ENCODE measurements at places on chromosomes 7 and 10.

- H3K36me3 ChIP-seq, result no peaks in the 10 kb centered on the region
- no peaks in the 10 kb centered on the region for H3K4me1 ChIP-seq
- H3K27ac ChIP-seq, result no peak overlapping the region
- no peak overlapping the region for H3K4me3 ChIP-seq
Observed at GRCh38 chr7:120989257-120990220, 1.0 kb downstream of the CPED1 start.

- no peak overlapping the region for H3K4me3 ChIP-seq
- no peaks in the 10 kb centered on the region for H3K4me1 ChIP-seq
- H3K27ac ChIP-seq, result no peak overlapping the region
- no peak for DNase-seq
- H3K27me3 ChIP-seq, result no peaks in the 10 kb centered on the region
- peaks cover 8% of the 10 kb centered on the region for H3K36me3 ChIP-seq
Observed at GRCh38 chr7:2072042-2072441, 160.7 kb downstream of the MAD1L1 start.

GRCh38 chr7:156496363-156496769 is 144.2 kb upstream of the RNF32 start:
- no peaks in the 10 kb centered on the region for H3K4me1 ChIP-seq
- no peak overlapping the region for H3K4me3 ChIP-seq
- no peak for DNase-seq
- H3K36me3 ChIP-seq, result no peaks in the 10 kb centered on the region

- H3K27me3 ChIP-seq, result no peaks in the 10 kb centered on the region
- H3K4me3 ChIP-seq, result no peak overlapping the region
Observed at GRCh38 chr7:108193594-108194498, 63.7 kb upstream of the LAMB4 start.

- H3K27me3 ChIP-seq, result no peaks in the 10 kb centered on the region
- H3K4me1 ChIP-seq, result no peaks in the 10 kb centered on the region
- DNase-seq, result no peak
Observed at GRCh38 chr7:11436773-11437524, 395.0 kb downstream of the THSD7A start.

DNA sequence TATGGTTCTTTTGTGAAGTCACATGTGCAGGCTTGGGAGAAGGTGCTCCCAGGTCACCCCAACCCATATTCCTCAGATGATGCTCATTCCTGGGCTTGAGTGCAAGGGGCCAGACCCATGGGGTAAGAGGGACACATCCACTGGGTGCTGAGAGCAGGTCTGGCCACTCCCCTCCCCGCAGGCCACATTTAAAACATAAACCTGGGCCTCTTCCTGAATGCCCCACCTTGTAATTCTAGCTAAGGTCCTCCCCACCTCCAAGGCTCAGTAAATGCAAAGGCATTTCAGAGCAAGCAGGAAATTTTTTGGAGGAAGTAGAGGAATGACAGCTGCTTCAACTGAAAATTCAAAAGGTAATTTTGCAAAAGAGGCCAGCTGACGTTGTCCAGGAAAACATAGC is 172.5 kb downstream of the ARHGAP21 start:
- no peak overlapping the region for H3K4me3 ChIP-seq
- no peaks in the 10 kb centered on the region for H3K27me3 ChIP-seq
- no peak overlapping the region for H3K27ac ChIP-seq
- H3K4me1 ChIP-seq, result peaks cover 3% of the 10 kb centered on the region
- no peaks in the 10 kb centered on the region for H3K36me3 ChIP-seq

- no peaks in the 10 kb centered on the region for H3K27me3 ChIP-seq
- no peaks in the 10 kb centered on the region for H3K4me1 ChIP-seq
- no peaks in the 10 kb centered on the region for H3K36me3 ChIP-seq
- no peak overlapping the region for H3K4me3 ChIP-seq
Observed at GRCh38 chr10:132506711-132507408, 30.7 kb upstream of the INPP5A start.

- no peaks in the 10 kb centered on the region for H3K36me3 ChIP-seq
- no peaks in the 10 kb centered on the region for H3K4me1 ChIP-seq
- no peak for DNase-seq
- H3K27ac ChIP-seq, result no peak overlapping the region
- no peak overlapping the region for H3K4me3 ChIP-seq
Observed at GRCh38 chr10:127492607-127493250, 56.4 kb upstream of the NPS start.

DNA sequence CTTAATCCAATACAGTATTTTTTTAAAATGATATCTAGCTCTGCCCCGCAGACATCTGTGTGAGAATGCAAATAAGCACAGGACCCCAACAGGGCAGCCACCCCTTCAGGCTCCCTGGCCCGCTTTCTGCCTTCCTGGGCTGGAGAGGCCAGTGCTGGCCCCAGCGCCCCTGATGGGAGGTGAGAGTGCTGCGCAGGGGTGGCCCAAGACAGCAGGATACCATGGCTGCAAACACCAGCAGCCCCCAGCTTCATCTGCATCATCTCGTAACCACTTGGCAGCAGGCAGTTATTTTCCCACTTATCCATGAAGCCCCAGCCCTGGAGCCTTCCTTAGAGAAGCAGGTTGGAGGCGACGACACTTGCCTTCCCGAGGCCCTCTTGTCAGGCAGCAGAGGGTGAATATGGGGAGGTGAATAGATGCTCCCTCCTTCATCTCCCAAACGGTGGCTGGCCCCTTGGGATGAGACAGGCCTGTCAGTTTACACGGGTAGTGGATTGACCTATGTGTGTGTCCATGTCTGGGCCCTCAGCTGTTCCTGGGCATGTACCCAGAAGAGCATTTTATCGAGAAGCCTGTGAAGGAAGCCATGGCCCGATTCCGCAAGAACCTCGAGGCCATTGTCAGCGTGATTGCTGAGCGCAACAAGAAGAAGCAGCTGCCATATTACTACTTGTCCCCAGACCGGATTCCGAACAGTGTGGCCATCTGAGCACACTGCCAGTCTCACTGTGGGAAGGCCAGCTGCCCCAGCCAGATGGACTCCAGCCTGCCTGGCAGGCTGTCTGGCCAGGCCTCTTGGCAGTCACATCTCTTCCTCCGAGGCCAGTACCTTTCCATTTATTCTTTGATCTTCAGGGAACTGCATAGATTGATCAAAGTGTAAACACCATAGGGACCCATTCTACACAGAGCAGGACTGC is 71.2 kb downstream of the ALOX5 start:
- no peak overlapping the region for H3K4me3 ChIP-seq
- DNase-seq, result no peak
- no peaks in the 10 kb centered on the region for H3K4me1 ChIP-seq
- no peaks in the 10 kb centered on the region for H3K27me3 ChIP-seq
- H3K27ac ChIP-seq, result no peak overlapping the region
- no peaks in the 10 kb centered on the region for H3K36me3 ChIP-seq

GRCh38 chr7:106616708-106617051 is 44.3 kb downstream of the CCDC71L start:
- H3K4me3 ChIP-seq, result no peak overlapping the region
- H3K4me1 ChIP-seq, result no peaks in the 10 kb centered on the region
- H3K36me3 ChIP-seq, result no peaks in the 10 kb centered on the region
- DNase-seq, result no peak
- H3K27me3 ChIP-seq, result no peaks in the 10 kb centered on the region

GRCh38 chr10:124587811-124588211 is 126.2 kb downstream of the LHPP start:
- H3K4me3 ChIP-seq, result no peak overlapping the region
- no peak overlapping the region for H3K27ac ChIP-seq
- DNase-seq, result no peak
- H3K4me1 ChIP-seq, result peaks cover 3% of the 10 kb centered on the region

GRCh38 chr7:84701524-84702306 is 485.1 kb downstream of the SEMA3D start:
- H3K27ac ChIP-seq, result no peak overlapping the region
- no peaks in the 10 kb centered on the region for H3K27me3 ChIP-seq
- no peaks in the 10 kb centered on the region for H3K4me1 ChIP-seq

GRCh38 chr7:110130669-110131068 is 960.3 kb upstream of the LRRN3 start:
- no peaks in the 10 kb centered on the region for H3K36me3 ChIP-seq
- no peaks in the 10 kb centered on the region for H3K4me1 ChIP-seq
- H3K27ac ChIP-seq, result no peak overlapping the region
- H3K4me3 ChIP-seq, result no peak overlapping the region
- DNase-seq, result no peak

- DNase-seq, result no peak
- no peak overlapping the region for H3K27ac ChIP-seq
- H3K4me3 ChIP-seq, result no peak overlapping the region
- H3K36me3 ChIP-seq, result no peaks in the 10 kb centered on the region
Observed at GRCh38 chr7:15888090-15888489, 201.6 kb upstream of the MEOX2 start.

GRCh38 chr7:92691578-92691977 is 101.4 kb upstream of the FAM133B start:
- no peaks in the 10 kb centered on the region for H3K4me1 ChIP-seq
- H3K27me3 ChIP-seq, result no peaks in the 10 kb centered on the region
- H3K27ac ChIP-seq, result no peak overlapping the region
- no peaks in the 10 kb centered on the region for H3K36me3 ChIP-seq
- DNase-seq, result no peak

DNA sequence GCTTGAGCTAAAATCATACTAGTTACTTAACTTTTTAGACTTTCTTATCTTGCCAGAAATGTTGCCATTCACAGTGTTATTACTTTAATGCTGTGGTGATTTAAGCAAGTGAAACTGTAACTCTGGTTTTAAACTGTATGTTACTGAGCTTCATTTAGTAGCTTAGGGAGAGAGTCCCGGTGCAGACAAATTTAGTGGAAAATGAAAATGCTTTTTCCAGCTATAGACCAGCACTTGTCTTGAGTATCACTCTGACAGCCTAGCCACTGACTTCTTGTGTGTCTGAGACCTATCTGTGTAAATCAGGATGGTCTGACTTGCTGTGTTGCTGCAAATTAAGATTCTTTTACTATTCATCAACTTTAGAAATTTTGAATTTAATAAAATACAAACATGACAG is 200.8 kb downstream of the CACNB2 start:
- no peak overlapping the region for H3K27ac ChIP-seq
- no peaks in the 10 kb centered on the region for H3K4me1 ChIP-seq
- no peak overlapping the region for H3K4me3 ChIP-seq
- DNase-seq, result no peak
- H3K36me3 ChIP-seq, result no peaks in the 10 kb centered on the region
- no peaks in the 10 kb centered on the region for H3K27me3 ChIP-seq

GRCh38 chr10:101848894-101849351 is 5.3 kb upstream of the KCNIP2 start:
- no peaks in the 10 kb centered on the region for H3K4me1 ChIP-seq
- no peaks in the 10 kb centered on the region for H3K36me3 ChIP-seq
- no peak overlapping the region for H3K27ac ChIP-seq
- no peaks in the 10 kb centered on the region for H3K27me3 ChIP-seq
- no peak for DNase-seq

- no peak for DNase-seq
- no peaks in the 10 kb centered on the region for H3K36me3 ChIP-seq
- no peaks in the 10 kb centered on the region for H3K4me1 ChIP-seq
- no peaks in the 10 kb centered on the region for H3K27me3 ChIP-seq
- H3K4me3 ChIP-seq, result no peak overlapping the region
Observed at GRCh38 chr10:132647424-132647823, 109.8 kb downstream of the INPP5A start.

- H3K36me3 ChIP-seq, result no peaks in the 10 kb centered on the region
- H3K27me3 ChIP-seq, result no peaks in the 10 kb centered on the region
- no peak for DNase-seq
- H3K4me3 ChIP-seq, result no peak overlapping the region
Observed at GRCh38 chr7:14931511-14932215, 29.1 kb upstream of the DGKB start.
